H9 (cell line): ENCODE measurements at places on chromosomes 6 and 20. TPM values are rescaled to one million over a fixed set of nuclear protein-coding genes. Genes with fewer than 3 reads are reported as not detected.

The ZSCAN26 gene
- 9.0 TPM in 2 replicates for total RNA-seq

DNA sequence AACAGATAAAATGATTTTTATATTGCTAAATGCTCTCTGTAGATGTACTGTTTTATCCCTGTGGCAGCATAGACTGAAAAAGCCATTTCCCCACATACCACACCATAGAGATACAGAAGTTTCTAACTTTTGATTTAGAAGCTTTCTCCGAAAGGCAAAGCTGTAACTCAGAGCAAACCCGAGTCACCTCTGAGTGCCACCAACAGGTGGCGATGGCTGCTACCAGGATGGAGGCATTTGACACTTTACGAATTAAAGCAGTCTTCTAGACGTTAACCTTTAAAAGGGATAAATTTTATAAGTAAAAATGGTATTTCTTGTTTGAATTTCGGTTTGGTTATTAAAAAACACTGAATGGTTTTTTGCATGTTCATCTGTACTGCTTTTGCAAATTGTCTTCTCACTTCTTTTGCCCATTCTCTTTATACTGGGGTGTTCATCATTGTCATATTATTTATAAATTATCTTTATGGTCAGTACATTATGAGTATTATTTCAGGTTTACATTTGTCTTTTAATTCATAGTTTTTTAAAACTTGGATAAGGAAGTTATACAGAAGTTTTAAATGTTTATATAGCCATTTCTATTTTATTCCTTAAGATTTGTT is 201.0 kb upstream of the CEP162 start:
- peaks cover 4% of the 10 kb centered on the region for H3K4me1 ChIP-seq
- no peak overlapping the region for H3K27ac ChIP-seq
- no peaks in the 10 kb centered on the region for H3K36me3 ChIP-seq
- no peak overlapping the region for H3K4me3 ChIP-seq

DNA sequence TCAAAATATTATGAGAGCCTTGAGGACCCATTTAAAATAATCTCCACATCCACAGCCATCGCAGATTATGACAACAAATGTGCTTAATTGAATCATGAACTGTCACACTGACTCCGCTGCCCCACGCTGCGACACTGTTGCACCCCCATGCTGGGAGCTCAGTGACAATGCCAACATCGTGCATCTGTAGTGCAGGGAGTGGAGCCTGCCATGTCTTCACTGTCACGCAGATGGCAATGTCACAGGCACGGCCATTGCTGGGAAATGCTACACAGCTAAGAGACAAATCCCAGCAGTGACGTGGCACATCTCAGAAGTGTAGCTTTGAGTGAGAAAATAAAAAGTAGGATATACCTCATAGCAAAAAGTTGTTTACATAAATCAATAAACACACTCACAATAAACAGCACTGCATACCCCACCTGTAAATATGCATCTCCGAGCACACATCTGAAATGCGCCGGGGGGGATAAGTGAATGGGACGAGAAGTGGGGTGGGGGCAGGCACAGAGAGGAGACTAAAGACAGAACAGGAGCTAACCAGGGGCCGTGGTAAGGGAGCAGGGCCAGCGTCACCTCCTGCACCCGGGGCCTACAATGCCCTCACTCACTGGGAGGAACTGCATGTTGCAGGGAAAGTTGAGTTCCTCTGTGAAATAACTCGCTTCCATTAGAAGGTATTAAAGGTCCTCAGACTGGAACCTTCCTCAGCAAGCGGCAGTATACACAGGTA is 349.9 kb downstream of the THBS2 start:
- peaks cover 23% of the 10 kb centered on the region for H3K36me3 ChIP-seq
- no peaks in the 10 kb centered on the region for H3K27me3 ChIP-seq
- no peak overlapping the region for H3K27ac ChIP-seq
- DNase-seq, result no peak
- no peaks in the 10 kb centered on the region for H3K4me1 ChIP-seq

GRCh38 chr6:44921798-44922197 is 406.3 kb upstream of the RUNX2 start:
- no peaks in the 10 kb centered on the region for H3K36me3 ChIP-seq
- H3K4me3 ChIP-seq, result no peak overlapping the region
- H3K4me1 ChIP-seq, result no peaks in the 10 kb centered on the region
- no peak for DNase-seq
- no peak overlapping the region for H3K27ac ChIP-seq

DNA sequence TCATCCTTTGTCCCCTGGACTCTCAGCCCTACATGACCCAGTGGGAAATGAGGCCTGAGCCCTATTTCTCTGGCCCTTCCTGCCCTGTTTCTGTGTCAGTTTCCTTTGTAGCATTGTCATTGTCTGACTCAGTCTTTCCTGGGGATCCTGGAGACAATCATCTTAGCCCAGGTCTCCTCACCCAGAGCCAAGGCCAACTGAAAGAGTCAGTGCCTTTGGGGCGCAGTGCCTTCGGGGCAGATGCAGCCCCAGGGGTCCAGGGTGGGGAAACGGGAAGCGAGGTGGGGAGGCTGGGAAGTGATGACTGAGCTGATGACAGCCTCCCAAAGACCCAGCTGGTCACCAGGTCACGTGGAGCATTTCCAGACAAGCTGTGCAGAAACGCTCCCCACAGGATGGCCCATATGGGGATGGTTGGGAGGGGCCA is 93.3 kb upstream of the SULF2 start:
- DNase-seq, result no peak
- no peak overlapping the region for H3K4me3 ChIP-seq
- H3K27me3 ChIP-seq, result no peaks in the 10 kb centered on the region
